ENCODE measurements at places on chromosomes 7 and 10.

DNA sequence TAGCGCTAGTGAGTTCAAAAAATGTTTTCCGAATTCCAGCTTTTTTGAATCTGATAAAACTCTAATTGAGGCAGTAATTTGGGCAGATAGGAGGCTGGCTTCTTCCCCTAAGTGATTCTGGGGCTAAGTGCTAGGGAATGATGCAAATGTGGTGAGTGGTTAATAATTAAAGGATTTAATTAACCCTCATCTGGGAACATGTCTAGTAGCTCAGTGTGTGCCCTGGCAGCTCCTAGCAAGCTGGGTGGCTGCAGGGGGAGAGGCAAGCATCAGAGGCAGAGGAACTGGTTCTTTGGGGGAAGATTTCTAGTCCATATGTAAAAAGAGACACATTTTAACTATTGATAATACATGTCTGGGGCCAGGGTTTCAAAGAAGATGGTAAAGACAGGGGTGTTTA, 354.5 kb downstream of the WDR11 start:
- no peak for DNase-seq

GRCh38 chr7:2829040-2829439, 15.1 kb downstream of the GNA12 start:
- no peak for DNase-seq

DNA sequence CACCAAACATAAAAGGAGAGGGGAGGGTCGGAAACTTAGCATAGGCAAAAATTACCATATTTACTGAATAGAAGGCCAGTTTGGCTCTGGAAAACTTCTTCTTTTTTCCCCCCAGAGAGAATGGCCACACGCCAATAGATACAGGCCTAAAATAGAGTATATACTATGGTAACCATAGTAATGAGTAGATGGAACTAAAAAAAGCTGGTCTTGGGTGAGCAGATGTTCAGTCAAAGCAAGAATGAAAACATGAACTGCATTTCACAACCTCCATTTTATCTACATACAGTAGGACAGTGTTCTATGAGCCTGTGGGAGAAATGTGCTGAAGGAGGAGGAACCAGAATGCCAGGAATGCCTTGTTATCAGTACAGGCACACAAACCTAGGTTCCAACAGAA, 141.7 kb upstream of the SEMA3A start:
- DNase-seq, result no peak

DNA sequence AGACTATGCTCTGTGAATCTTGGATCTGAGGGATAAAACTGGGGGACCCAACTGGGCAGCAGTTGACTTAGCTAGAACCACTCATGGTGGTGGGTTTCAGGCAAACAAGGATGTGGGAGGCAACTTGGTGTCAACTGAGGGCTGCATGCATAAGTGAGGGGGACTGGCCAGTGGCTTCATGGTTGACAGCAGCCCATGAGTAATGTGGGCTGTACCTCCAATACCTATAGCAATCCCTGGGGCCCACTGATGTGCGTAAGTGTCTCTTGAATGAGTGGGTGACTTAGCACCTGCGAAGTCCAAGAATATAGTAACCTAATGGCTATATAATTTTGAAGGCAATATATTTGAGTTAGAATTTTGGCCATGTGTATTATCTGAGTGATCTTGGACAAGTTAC, 13.7 kb upstream of the MAP3K8 start:
- no peak for DNase-seq

DNA sequence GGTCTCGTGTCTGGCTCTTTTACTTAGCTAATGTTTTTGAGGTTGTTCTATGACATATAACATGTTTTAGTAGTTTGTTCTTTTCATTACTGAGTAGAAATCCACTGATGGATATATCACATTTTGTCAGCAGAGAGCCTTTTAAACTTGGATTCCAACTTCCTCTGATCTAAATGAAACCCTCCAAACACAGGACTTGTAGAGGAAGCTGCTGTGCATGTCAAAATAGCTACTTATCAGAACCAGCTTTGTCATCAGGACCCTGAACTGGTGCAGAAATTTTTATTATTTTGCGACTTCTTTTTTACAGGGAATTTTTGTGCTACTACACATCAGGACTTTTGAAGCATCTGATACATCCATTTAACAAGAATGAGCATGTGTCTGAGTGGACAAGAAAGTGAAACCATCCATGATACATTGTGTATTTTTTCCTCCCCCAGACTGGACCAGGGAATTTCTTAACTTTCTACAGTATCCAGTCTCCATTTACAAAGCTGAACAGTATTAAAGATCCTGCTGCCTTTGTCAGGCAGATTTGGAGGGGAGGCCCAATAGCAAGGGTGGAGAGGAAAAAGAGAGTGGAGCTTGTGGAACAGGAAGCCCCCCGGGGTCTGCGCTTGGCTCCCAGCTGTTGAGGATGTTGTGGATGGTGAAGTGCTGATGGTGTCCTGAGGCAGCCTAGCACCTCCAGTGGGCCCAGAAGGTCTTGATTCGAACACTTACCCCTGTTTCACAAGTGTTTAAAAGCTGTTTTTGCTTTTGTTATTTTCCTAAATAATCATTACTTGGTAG, 29.3 kb upstream of the MTPAP start:
- no peak for DNase-seq

DNA sequence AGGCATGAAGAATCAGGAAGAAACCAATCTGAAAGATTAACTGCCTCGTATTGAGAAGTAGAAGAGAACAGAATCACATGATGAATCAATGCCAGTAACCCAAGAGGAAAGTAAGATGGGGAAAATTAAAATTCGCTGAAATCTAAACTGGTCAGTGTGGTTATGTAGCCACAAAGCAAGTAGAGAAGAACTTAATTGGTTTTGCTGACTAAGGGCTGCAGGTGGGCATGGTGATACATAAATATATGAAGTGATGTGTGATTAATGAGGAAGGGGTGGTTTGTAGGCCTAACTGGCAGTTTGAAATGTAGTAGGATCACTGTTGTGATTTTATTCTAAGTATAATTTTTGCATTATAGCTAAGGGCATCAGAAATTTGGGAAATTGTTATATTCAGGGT, 83.5 kb upstream of the LRRTM3 start:
- no peak for DNase-seq

GRCh38 chr10:69061305-69062161, 26.4 kb upstream of the SRGN start:
- no peak for DNase-seq

DNA sequence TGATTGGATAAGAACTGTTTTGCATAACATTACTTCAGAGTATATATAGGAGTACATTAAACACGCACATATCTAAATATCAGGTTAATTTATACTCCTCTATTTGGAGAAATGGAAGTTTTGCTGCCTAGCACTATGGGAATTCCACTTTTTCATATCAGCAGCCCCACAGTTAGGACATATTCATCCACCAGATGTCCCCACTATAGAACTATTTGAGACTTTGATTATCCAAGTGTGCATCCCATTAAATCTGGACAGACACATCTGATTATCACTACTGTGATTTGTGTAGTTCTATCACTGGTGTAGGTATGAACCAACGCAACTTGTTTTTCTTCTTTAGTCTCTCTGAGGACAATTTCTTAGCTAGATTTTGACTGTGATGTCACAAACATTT, 345.7 kb downstream of the THSD7A start:
- DNase-seq, result no peak

DNA sequence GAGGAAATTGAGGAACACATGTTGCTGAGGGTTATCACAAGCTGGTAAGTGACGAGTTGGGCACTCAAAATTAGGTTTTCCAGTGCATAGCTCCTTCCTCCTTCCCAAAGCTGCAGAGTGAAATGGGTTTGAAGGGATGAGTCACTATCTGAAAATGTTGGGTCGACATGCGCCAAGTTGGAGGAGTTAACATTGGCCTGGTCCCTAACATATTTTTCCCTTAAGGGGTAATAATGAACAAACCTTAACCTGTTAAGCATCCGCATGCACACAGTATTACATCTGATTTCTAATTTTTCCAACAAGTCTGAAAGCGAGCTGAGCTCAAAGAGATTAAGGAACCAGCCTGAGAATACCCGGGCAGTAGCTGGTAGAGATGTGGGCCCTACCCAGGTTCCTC, 20.7 kb upstream of the TECTB start:
- no peak for DNase-seq

GRCh38 chr7:148623586-148624282, 33.2 kb downstream of the C7orf33 start:
- DNase-seq, result no peak

GRCh38 chr10:65754112-65754511, 1171.7 kb upstream of the LRRTM3 start:
- no peak for DNase-seq

DNA sequence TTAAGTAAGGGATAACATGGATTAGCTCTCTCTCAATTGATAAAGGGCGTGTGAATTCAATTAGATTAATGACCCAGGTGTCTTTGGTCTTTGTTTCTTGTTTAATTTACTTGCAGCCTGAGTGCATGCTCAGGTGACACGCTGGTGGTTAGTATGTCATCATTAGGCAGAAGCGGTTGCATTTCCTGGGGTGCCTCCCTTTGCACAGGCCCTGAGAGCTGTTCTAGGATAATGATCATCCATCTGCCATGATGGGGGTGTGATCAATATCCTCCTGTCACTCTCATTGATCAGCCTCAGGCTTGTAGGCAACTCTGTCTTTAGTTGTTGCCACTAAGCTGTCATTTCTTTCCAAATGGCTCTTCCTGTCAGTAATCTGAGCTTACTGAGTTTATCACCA, 99.6 kb upstream of the NPS start:
- no peak for DNase-seq

DNA sequence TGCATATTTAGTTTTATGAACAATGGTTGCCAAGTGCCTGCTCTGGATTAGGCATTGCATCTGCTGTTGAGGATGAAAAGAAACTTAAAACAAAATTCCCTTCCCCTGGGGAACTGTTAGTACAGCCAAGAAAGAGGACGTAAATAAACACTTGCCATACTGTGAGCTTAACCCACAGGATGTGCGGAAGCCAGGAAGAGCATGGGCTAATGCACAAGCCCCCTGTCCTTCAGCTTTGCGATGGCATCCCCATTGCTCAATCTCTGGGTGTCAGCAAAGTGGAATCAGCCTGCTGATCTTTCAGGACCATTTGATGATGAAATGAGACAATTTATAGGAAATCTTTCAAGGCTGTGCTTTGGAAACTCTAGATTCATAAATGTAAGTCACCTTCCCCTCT, 399.9 kb upstream of the IGFBP3 start:
- no peak for DNase-seq

- no peak for DNase-seq
Observed at GRCh38 chr10:30637881-30638467, 8.4 kb upstream of the LYZL2 start.

DNA sequence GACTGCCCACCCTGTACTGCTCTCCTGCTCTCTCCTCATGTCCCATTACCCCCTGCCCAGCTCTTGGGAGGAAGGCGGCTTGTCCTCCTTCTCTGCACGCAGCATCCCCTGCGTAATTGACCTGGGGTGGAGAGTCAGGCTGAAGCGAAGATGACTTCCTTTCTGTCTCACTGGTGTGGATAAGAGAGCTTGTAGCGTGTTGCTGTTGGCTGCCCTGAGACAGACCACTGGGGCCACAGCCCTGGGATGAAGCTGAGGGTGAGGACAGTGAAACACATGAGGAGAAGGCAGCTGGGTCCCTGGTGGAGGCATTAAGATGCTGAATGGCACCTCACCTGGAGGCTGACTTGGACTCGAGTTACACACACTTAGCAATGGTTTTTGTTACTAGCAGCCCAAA, 310.3 kb upstream of the ZNF32 start:
- DNase-seq, result no peak

DNA sequence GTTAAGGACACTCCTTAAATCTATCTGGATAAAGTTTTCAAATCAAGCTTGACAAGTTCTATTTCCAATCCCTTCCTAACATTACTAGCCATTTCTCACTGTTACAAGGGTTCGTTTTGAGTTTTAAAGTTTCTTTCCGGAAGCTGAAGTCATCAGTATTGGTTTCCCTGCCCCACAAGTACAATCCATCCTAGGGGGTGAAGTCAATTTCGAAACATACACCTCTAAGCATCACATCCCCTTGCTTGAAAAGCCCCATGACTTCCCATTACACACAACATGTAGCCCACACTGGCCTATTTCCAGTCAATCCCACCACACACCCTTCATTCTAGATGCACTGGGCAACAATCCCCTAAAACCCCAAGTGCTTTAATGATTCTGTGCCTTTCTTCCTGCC, 13.0 kb downstream of the DPY19L1 start:
- DNase-seq, result no peak
